Urinary bladder (tissue), 4 donors: ENCODE measurements at places on chromosomes 4 and X. TPM values are rescaled to one million over a fixed set of nuclear protein-coding genes. Genes with fewer than 3 reads are reported as not detected.

- DNase-seq = no peak
These were observed 18.1 kb downstream of the CCNQ start for GRCh38 chrX:153580700-153581386.

- no peak for DNase-seq
These were observed 67.5 kb upstream of the ATP8A1 start for GRCh38 chr4:42724451-42724850.

Gene TCEAL6
- 0.44 TPM for polyA plus RNA-seq

- no peak for DNase-seq
These were observed 5.3 kb upstream of the IDS start for GRCh38 chrX:149510386-149510785.

- DNase-seq = no peak
These were observed 128.2 kb upstream of the INPP4B start for GRCh38 chr4:142974328-142974727.

GRCh38 chr4:84046551-84046950 is 452.5 kb downstream of the NKX6-1 start:
- no peak for DNase-seq

- no peak for DNase-seq
These were observed 4.1 kb downstream of the SH3BP2 start for GRCh38 chr4:2796849-2797544.

Gene GRIA2
- 0.04 TPM for polyA plus RNA-seq

DNA sequence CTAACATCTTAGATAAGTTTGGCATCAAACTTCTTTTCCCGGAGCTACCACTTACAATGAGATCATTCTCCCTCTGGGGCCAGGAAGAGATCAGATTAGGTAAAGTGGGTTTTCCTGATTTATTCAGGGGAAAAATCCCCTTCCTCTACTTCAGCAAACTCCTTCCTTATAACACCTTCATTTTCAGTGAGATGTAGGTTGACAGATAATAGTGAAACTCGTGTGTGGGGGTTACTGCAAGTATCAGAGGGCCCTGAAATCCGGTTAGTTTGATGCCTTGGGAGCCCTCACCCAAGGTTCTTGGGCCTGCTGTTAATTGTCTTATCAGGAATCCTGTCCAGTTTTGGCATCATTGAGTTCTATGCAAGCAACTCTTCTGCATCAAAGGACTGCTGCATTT is 10.8 kb downstream of the FTHL17 start:
- DNase-seq = no peak

DNA sequence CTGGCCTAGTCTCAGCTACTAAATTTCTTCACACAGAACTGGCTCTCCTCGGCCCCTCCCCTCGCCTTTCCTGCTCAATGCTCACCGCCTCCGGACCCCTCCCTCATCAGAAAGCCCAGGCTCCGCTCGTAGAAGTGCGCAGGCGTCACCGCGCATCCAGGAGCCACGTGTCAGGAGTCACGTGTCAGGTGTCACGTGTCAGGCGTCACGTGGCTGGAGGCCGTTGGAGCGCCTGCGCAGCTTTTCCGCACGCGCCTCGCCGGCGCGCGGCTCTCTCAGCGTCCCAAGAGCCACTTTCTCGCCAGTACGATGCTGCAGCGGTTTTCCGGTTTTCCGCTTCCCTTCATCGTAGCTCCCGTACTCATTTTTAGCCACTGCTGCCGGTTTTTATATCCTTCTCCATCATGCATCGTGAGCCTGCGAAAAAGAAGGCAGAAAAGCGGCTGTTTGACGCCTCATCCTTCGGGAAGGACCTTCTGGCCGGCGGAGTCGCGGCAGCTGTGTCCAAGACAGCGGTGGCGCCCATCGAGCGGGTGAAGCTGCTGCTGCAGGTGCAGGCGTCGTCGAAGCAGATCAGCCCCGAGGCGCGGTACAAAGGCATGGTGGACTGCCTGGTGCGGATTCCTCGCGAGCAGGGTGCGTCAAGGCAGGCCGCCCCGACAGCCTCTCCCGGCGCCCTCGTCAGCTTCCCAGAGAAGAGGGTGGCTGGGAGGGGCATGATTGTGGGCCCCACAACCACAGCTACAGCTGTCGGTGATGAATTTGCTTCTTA is at the start of gene SLC25A31:
Gene SLC25A31 (plus strand): TSS at position 259 of the 772 bp plus-strand sequence. CDS start 146 bp downstream, at position 405.
- no peak for DNase-seq

Gene TSC22D3
- polyA plus RNA-seq = 843 TPM

Gene TEC
- polyA plus RNA-seq = 0.67 TPM

DNA sequence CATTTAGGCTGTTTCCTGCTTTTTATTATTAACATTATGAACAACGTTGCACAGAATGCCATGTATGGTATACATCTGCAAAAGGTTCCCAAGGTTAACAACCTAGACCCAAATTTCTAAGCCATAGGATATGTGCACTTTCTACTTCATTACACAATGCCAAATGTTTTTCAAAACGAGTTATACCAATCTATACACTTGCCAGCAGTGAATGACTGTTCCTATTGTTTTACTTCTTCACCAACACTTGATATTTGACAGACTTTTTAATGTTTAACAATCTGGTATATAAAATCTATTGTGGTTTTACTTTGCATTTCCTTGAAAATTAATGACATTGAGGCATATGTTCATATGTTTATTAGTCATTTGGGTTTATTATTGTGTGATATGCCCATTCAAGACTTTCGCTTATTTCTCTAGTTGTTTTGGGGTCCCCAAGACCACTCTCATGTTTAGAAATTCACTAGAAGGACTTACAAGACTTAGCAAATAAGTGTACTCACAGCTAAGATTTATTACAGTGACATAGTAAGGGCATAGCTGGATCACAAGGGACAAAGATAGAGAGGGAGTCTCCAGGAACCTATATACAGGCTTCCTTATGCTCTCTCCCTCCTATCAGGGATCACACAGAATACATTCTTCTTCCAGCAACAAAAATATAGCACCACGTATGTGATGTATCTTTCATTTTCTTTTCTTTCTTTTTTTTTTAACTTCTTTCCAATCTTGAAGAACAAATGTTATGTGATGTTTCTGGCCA is 62.5 kb downstream of the TBCK start:
- DNase-seq = no peak

DNA sequence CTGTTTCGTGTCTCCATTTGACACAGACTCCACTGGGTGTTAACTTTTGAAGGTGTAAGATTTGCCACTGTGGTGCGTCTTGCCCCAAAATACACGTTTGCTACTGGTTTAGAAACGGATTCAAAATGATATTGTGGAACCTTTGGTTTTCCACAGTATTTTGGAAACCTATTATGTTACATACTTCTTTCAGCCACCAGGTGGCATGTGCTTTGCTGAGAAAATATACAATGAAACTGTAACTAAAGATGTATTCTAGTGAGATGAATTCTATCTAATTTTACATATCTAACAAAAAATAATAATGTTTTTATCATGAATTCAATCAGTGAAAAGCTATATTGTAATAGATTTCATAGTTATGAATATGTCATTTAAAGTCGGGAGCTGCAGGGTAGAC is 28.4 kb upstream of the SLITRK4 start:
- no peak for DNase-seq

GRCh38 chr4:2930758-2931511 is 32.3 kb downstream of the NOP14 start:
- DNase-seq = no peak

Gene APELA
- polyA plus RNA-seq = not detected

- no peak for DNase-seq
These were observed 95.2 kb downstream of the DCLK2 start for GRCh38 chr4:150173432-150173861.
